ENCODE measurements at places on chromosomes 5 and 9.
A peak's percentile ranks its signal among the peaks of the same experiment; 100 is the strongest.

GRCh38 chr5:1724822-1725602 is 74.6 kb downstream of the MRPL36 start:
- DNase-seq = no peak

DNA sequence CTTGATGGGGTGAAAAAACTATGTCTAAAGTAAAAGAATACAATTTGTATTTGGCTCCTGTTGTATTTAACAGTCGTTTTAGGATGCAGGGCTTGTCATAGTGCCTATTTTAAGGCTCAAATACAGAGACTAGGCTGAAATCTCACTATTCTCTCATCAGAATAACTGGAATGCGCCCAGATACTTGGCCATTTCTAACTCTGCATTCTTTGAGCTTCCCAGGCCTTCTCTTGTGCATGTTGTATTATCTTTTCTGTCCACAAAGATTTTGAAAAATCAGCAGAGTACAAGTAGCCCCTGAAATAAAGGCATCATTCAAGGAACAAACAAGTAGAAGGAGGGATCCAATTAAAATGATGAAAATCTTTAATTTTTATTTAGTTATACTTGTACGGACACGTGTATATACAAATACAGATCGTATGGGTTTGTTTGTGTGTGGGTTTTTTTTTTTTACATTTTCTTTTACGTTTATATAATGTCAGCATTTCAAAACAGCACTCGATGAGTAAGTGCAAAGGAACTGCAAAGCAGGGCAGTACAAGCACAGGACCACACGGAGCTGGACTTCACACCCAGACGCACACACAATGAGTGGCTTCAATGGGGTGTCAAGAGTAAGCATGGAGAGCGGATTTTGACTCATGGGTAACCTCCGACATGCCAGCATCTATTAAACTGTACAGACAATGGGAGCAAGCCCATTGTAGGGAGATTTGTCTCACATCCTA is 294.0 kb downstream of the EFNA5 start:
- DNase-seq = no peak

DNA sequence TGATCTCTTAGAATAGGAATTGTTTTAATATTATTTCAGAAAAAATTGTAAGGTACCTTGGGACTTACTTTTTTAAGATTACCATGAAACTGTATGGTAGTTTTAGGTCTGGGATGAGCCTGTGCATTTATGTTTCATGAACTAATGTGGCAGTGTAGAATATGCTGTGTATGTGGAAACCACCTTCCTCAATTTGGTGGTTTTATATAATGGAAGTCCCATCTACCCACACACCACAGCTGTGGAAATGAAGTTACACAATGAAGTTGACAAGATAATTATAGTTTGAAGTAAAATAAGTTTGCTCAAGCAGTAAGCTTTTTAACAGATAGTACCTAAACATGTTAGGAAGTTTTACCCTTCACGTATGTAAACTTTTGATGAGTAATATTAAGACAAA is 24.4 kb downstream of the WDR36 start:
- DNase-seq = no peak

DNA sequence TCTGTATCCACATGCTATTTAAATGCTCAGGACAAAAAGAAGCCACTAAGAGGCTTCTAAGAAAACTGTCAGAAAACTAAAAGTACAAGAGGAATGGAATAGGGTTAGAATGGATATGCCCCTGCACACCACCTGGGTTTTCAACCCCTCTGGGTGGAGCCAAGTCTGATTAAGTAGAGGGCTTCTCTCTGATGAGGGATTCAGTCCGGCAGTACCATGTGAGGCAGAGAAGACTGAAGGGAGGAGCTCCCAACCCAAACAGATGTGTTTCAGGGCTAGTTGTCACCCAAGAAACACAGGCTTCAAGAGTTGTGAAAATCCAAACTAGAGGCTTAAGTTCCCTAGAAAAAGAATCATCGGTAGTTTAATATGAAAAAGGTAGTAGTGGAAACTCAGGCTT is 12.5 kb downstream of the NREP start:
- no peak for DNase-seq

- DNase-seq = no peak
Observed at GRCh38 chr5:20678814-20679298, 690.9 kb upstream of the CDH18 start.

DNA sequence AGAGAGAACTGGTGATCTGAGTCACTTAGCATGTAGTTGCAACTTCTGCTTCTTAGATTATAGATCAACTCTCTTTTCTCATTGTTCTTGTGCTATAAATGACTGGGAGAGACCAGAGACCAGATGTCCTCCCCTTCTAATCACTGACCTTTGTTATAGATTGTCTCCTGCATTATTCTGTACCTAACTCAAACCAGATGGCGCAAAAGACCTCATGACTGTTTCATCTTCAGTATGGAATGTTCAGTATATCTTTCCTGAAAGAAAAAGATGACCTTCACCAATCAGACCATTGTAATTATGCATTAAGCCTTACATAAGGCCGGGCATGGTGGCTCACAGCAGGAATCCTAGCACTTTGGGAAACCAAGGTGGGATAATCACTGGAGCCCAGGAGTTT is 30.5 kb upstream of the ADAM19 start:
- no peak for DNase-seq

DNA sequence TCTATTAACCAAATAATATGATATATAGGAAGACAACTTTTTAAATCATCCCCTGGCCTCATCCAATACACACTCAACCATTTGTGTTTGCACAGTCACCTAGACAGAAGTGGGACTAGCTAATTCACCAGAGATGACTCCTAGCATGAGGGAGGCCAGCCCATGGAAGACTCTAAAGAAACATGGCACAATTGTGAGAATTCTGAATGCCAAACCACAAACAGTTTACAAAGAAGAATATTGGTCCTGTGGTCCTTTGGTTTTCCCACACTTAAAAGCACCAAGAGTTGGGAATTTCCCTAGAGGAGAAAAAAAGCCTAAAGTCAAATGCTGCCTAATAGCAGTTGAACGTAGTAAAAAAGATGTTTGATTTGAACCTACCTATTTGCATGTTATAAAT is 609.9 kb downstream of the ACTL7B start:
- DNase-seq = no peak

DNA sequence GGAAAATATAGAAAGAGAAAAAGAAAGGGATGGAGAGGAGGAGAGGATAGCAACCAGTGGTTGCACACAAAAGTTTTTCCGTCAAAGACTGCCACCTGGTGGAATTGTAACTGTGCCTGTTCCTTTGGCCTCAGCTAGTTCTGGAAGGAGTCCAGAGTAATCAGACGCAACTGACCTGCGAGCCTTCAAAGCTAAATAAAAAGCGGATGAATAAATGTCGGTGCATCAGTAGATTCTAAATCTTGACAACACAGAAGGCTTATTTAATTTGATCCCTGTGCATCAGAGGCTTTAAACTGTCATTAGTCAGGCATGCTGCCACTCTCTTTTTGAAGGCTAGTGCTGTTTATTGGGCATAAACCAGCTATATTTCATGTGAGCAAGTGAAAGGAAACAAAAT is 132.9 kb upstream of the ACO1 start:
- peak; percentile 2 for DNase-seq

DNA sequence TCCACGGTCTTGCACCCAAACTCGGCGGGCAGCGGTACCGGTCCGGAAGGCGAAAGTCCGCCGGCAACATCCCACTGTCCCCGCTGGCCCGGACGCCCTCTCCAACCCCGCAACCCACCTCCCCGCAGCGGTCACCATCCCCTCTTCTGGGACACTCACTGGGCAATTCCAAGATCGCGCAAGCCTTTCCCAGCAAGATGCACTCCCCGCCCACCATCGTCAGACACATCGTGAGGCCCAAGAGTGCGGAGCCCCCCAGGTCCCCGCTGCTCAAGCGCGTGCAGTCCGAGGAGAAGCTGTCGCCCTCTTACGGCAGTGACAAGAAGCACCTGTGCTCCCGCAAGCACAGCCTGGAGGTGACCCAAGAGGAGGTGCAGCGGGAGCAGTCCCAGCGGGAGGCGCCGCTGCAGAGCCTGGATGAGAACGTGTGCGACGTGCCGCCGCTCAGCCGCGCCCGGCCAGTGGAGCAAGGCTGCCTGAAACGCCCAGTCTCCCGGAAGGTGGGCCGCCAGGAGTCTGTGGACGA is 33.3 kb downstream of the CD180 start:
- no peak for DNase-seq

GRCh38 chr9:126173929-126174328 is 152.7 kb upstream of the MVB12B start:
- DNase-seq = no peak

DNA sequence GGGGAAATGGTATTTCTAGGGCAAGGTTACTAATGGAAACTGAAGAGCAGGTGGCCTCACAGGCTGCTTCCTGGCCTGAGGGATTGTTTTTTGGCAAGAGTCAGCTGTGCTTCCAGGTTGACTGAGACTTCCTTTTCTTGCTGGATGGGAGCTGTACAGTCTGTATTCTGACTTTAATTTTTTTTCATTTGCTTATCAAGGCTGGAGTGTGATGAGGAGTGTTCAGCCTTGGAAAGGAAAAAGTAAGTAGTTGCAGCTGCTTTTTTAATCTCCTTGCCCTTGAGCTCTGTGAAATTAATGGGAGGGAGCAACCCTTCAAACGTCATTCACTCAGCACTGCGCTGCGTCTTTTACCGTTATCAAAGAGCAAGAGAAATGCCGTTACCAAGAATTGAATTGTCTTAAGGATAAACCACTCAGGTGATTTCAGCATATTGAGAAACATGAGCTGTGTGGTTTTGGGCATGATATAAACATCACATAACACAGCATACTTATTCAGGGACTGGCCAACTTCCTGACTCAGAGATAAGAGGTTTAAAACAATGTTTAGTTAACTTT is 47.6 kb downstream of the AQP7 start:
- DNase-seq = no peak

GRCh38 chr5:111689357-111689935 is 67.5 kb downstream of the NREP start:
- DNase-seq = no peak

DNA sequence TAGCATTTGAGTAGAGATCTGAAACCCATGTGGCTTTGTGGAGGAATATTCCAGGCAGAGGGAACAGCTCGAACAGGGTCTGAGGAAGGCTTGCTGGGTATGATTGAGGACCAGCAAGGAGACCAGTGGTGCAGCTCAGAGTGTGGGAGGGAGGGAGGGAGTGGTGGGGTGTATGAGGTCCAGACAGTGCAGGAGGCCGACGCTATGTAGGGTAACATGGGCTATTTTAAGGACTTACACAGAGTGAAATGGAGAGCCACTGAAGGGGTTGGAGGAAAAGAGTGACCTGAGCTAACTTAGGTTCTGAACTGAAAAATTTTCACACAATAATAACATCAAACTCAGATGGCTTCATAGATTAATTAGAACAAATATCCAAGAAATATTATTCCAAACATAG is 41.9 kb downstream of the HMGXB3 start:
- no peak for DNase-seq

DNA sequence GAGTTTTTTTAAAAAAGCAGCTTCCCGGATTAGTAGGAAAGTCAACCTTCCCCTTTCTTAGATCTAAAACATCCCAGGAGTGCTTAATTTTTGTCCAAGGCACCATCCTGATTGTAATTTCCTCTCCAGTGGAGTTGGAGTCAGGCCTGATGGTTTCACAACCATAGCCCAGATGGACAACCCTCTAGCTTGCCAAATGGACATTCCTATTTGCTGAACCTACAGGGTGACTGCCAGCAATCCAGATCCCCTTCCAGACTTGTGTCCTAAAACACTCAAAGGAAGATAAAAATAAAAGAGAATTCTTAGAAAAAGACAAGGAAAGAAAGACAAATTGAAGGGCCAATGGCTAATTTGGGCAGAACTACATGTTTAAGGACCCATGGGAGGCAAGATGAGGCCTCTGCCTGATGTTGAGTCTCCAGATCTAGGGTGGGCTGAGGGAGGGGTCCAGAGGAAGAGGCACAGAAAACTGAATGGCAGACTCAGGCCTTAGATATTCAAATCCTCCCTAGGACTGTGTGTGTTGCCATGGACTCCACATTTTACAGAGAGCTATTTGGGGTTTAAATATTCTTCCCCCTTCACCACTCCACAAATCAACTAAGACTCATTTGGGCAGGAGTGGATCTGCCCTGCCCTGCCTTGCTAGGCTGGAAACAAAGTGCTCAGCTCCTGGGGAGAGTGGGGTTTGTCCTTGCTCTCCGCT is 38.5 kb upstream of the SLC44A1 start:
- DNase-seq = no peak

GRCh38 chr9:34512131-34513078 is 10.4 kb downstream of the ENHO start:
- no peak for DNase-seq

GRCh38 chr5:38431242-38431853 is 125.1 kb downstream of the LIFR start:
- no peak for DNase-seq

DNA sequence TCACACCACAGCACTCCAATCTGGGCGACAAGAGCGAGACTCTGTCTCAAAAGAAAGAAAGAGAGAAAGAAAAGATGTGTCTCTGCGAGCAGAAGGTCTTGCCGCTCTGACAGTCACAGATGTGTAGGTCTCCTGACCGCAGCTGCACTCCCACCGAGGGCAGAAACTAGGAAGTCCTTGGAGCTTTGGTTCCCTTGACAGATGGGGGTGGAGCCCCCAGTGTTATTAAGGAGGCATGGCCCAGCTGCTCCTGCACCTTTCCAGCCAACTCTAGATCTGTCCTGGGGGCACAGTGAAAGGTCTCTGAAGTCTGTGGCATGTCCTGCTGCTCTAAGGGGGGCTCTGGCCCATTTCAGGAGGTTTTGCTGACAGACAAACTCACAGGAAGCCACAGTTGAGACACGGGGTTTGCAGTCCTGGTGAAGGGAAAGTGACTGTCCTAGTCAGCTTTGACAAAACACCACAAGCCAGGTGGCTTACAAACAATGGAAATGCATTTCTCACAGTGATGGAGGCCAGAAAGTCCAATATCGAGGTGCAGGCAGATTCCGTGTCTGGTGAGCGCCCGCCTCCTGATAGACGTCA is 9.0 kb upstream of the DIPK1B start:
- DNase-seq = no peak

GRCh38 chr9:69141851-69142250 is 32.2 kb upstream of the TJP2 start:
- no peak for DNase-seq

GRCh38 chr9:133320421-133320881 is 15.5 kb downstream of the SURF6 start:
- DNase-seq = no peak

- DNase-seq = no peak
Observed at GRCh38 chr5:102596113-102596512, 97.3 kb upstream of the SLCO6A1 start.

- DNase-seq = no peak
Observed at GRCh38 chr5:35103637-35104299, 56.0 kb upstream of the AGXT2 start.

- no peak for DNase-seq
Observed at GRCh38 chr5:118279540-118280294, 708.6 kb downstream of the DTWD2 start.

DNA sequence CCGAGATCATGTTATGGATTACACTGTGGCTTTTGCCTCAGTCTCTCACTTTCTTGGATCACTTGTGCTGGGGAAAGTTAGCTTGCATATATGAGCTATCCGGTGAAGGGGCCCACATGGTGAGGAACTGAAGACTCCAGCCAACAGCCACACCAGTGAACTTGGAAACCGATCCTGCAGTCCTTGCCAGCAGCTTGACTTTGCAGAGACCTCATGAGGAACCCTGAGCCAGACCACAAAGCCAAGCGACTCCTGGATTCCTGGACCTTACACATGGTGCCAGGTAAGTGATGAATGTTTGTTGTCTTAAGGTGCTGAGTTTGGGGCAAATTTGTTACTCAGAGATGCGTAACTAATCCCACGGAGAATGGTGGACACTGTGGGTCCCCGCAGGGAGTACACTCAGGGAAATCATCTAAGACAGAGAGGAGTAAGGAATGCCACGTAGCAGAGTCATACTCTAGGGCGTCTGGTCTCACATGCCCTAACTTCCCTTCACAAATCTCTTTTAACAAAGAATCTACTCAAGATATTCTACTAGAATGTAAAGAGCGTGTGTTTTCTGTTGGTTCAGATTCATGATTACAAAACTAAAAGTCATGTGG is 76.5 kb upstream of the PJA2 start:
- DNase-seq = no peak

Data from memory B cell (primary cell).